ENCODE measurements at places on chromosomes 1 and 21. TPM values are rescaled to one million over a fixed set of nuclear protein-coding genes. Genes with fewer than 3 reads are reported as not detected.

The IGSF3 gene
- total RNA-seq: 0.14 TPM

The PHGDH gene
- total RNA-seq: 6.6 TPM

The TDRD5 gene
- not detected for total RNA-seq

The NPR1 gene
- total RNA-seq: not detected

The OR6N2 gene
- total RNA-seq: not detected

The SLAMF9 gene
- not detected for total RNA-seq

The LIN28A gene
- not detected for total RNA-seq

The NUDT17 gene
- total RNA-seq: 3.4 TPM

The PTP4A2 gene
- total RNA-seq: 443 TPM

The CFHR1 gene
- total RNA-seq: not detected

The LCE2B gene
- total RNA-seq: not detected

The NEGR1 gene
- not detected for total RNA-seq

The REN gene
- total RNA-seq: not detected

The SHISAL2A gene
- 14.0 TPM for total RNA-seq

- no peak for DNase-seq
These were observed 30.6 kb downstream of the POFUT2 start for GRCh38 chr21:45256912-45257672.

DNA sequence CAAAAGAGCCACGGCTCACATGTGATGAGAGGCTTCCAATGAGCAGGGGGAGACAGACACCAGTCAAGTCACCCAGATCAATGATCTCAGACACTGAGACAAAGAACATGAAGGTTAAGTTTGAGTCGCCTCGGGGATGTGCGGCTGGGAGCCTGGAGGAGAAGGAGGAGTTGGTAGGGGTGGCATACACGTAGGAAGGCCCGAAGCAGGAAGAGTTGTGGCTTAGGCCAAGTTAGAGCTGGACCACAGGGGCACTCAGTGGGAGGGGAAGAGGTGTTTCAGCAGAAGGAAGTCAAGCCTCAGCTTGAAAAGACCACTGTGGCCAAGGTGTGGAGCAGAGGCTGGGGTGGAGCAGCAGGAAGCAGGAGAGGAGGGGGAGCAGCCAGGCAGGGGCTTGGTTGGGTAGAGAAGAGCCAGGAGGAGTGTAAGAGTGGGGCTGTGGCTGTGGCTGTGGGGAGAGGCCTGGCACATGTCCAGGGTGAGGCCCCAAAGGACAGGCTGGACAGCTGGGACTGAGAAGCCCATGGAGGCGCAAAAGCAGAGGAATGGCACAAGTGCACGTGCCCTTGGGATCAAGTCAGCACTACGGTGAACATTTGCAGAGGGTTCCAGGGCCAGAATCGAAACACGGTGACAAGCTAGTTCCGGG, 27.6 kb downstream of the CTNNBIP1 start:
- DNase-seq: peak; percentile 49

- DNase-seq: no peak
These were observed 208.8 kb upstream of the RAB4A start for GRCh38 chr1:229062135-229062534.

DNA sequence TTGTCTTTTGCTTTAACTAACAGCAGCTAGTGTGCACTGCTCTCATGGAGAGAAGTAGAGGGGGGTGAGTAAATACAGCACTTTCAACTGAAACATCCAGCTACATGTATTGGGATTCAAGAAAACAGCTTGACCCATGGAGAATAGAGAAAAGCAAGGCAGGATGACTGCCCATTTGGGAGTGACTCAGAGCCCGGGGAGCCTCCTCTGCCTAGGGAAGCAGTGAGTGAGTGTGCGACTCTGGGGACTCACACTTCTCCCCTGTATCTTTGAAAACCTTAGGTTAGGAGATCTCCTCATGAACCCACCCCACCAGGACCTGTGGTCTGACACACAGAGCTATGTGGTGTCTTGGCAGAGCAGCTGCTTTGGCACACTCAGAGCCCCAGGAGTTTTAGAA, 82.0 kb upstream of the PTGFR start:
- no peak for DNase-seq

- peak; percentile 74 for DNase-seq
These were observed 218.7 kb upstream of the COA6 start for GRCh38 chr1:234154320-234155251.

DNA sequence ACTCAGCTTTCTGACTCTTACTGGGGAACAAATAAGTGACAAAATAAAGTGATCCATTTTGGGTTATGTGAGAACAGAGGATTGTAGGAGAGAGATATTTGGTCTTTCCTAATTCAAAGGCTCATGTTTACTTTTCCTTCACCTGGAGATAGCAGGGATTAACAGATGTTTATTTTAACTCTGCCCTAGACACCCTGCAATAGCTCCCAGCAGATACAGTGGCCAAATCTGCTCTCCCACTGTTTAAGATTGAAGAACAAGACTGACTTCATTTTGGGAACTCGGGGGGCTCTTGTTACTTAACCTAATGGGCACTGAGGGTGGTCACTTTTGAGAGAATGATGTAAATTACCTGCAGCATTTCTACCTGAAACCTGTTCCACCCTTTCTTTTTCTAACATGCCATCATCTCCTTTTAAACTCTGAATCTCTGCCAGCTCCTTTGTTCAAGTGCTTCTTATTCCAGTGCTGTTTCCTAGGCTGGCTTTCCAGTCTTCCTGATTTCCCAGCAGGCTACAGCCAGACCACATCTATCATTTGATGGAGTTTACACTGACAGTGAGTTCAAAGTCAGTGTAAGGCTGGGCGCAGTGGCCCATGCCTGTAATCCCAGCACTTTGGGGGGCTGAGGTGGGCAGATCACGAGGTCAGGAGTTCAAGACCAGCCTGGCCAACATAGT, 90.0 kb downstream of the SELENOF start:
- DNase-seq: no peak

DNA sequence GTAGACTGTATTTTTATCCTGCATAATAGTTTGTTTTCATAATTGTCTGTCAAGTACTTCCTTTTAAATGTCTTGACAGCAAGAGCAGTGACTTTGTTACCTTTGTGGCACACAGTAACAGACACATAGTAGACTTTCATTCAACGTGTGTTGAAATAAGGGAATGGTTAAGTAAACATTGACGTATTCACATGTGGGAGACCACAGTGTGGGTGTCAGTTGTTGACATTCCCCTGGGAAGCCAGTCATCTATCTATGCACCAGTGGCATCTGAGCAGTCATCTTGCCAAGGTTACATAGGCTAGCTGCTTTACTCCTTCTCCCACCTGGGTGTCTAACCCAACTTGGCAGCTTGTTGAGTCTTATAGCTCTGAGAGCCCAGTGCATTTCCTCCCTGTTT, 1.4 kb upstream of the NUP133 start:
- DNase-seq: no peak

DNA sequence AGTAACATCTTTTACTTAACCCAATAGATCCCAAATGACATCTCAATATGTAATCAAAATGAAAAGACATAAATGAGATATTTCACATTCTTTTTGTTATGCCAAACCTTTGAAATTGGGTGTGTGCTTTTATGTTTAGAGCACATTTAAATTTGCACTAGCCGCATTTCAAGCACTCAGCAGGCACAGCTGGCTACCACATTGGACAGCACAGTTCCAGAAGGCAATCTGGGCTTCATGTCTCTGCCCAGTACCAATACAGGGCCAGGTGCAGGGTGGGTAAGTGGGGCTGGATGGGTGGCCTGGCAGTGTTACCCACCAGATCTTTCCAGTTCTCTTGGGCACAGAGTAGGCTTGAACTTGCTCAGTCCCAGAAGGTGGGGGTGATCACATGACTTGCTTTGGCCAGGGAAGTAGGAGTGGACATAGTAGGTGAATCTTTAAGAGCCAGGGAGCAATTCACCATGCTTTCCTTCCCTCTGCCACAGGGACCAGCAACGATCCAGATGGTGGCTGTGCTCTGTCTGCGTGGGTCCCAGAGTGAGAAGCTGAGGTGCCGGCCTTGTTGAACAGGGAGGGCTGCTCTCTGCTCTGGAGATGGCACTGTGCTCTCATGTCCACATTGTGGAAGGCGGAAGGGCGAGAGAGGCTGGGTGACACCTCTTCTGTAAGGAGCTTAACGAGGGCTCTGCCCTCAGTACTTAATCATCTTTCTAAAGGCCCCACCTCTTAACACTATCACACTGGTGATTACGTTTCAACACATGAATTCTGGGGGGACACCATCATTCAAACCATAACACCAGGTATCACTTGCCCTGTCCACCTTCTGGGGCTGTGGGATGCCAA, 261.4 kb downstream of the GRIK3 start:
- DNase-seq: no peak

DNA sequence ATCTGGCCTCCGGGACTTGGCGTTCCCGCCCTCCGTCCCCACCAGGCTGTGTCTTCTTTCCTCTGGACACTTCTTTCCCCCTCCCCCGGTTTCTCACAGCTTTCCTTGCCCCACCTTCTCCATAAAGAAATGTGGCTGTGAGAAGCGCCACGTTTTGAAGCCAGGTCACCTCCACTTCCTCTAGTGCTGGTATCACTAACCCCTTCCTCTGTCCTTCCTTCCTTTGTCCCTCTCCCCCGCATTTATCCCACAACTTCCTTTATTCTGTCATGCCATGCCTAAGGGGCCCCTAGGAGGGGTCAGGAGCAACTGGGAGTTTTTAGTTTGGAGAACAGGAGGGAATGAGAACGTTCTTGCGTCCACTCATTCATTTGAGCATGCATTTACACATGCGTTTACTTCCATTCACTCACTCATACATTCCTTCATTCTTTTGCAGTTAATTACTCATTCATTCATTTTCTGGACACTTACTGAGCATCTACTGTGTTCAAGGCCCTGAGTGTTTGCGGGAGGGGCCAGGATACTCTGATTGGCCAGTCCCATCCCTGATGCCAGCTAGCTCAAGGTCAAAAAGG, 5.0 kb upstream of the ACOT11 start:
- DNase-seq: no peak

DNA sequence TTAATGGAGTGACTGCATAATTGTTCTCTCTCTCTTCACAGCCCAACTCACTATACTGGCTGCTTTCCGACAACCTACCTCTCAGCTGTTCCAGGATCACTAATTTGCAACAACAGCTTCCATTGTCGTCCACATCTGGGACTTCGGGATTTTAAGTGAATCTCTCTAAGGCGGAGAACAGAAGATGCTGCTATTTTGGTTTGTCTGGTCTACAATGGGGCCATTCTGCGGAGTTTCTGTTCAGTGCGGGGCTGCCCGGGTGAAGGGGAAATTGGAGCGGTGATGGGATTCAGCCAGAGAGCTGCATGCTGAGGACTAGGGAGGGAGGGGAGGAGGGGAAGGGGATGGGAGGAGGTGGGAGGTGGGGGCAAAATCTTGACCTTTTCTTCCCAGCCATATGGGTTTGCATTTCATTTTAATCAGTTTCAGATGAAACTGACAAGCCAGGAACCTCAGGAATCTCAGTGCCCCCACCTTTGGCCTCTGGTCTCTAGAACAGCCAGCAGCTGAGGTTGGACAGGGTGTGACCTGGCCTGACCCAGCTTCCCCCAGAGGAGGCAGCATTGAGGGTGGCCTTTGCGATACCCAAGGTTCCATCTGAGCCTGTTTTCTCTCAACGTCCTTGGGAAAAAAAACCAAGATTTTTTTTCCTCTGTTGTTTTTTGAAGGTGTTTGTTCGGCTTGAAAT, 6.9 kb upstream of the SRP9 start:
- DNase-seq: no peak

DNA sequence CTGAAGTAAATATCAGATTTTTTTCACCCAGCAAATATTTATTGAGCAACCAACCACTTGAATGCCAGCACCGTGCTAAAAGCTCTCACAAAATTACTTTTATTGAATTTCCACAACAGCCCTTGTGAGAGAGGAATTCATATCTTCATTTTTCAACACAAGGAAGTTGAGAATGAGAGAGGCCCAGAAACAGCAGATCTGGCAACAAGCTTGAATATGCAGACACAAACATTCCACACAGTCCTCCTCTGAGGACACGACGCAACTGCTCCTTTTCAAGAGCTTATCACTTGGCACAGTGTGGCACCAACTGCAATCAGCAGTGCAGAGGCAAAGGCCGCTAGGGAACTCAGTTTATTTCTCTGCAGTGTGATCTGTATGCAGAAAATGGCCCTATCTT, 32.2 kb upstream of the IFNAR2 start:
- DNase-seq: no peak

GRCh38 chr1:7580923-7581753, 190.0 kb upstream of the VAMP3 start:
- DNase-seq: no peak

- DNase-seq: no peak
These were observed 543.0 kb upstream of the PLXNA2 start for GRCh38 chr1:208787219-208787618.

GRCh38 chr1:231625975-231626534, 535 bp upstream of the DISC1 start:
- DNase-seq: no peak

DNA sequence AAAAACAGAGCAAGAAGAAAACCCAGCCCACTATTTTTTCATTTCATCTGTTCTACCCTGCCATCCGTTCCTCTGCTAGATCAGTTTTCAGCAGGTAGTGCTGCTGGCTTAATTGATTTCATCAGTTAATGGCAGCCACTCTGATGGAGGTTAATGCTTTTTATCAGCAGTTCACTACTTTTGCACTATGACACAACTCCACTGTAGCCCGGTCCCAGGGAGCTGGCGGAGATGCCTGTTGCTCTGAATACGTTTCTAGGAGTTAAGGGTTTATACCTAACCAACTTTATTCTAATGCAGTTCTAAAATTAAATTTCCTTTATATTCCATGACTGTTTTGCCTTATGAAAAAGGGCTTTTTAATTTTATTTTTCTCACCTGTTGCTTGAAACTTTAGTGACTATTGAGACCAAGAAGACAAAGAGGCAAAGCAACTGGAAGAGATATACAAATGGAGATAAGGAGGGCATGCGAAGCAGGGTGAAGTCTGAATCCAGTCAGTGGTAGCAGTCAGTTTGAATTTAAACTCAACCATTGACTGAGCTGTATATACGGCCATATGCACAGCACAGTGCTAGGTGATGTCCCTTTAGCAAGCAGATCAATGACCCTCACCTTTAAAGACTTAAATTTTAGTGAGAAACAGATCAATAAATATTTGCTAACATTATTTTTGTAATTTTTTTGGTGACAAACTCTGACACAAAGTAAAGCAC, 477.9 kb downstream of the LMO4 start:
- no peak for DNase-seq

DNA sequence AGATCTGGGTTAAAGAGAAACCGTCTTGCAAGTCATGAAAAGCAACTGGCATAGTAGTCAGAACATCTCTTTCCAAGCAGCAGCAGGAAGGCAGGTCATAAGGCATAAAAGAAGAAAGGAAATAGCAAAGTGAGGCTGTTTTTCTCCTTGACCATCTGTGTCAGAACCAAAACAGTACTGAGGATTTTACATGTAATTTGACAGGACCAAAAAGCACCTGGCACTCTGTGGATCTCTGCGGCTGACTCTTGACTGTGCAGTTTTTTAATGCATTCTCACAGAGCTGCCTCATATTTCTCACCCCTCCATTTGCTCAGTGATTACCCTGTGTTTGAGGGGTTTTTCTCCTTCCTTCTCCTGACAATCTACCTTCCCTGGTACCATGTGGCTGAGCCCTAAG, 17.7 kb downstream of the TBX15 start:
- no peak for DNase-seq

DNA sequence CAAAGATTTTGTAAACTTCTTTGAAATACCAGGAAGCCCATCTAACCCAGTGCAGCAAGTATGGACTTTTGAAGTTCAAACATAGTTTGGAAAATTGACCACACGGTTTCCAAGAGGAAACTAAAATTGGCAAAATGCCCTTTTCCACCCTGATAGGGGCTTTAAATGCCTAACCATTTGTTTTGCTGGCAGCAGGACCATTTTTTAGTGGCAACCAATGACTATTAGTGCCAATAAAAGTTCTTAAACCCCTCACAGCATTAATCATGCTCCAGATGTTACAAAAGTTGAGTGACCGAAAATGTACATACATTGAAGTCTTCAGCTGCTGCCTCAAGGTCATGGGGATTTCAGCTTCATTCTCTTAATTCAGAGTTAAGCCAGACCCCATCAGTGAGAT, 46.4 kb upstream of the ENAH start:
- no peak for DNase-seq
